Fibroblast of mammary gland (primary cell): ENCODE measurements at places on chromosomes 6 and 20.

- no peak for DNase-seq
These were observed 166.5 kb upstream of the JARID2 start for GRCh38 chr6:15079288-15079817.

DNA sequence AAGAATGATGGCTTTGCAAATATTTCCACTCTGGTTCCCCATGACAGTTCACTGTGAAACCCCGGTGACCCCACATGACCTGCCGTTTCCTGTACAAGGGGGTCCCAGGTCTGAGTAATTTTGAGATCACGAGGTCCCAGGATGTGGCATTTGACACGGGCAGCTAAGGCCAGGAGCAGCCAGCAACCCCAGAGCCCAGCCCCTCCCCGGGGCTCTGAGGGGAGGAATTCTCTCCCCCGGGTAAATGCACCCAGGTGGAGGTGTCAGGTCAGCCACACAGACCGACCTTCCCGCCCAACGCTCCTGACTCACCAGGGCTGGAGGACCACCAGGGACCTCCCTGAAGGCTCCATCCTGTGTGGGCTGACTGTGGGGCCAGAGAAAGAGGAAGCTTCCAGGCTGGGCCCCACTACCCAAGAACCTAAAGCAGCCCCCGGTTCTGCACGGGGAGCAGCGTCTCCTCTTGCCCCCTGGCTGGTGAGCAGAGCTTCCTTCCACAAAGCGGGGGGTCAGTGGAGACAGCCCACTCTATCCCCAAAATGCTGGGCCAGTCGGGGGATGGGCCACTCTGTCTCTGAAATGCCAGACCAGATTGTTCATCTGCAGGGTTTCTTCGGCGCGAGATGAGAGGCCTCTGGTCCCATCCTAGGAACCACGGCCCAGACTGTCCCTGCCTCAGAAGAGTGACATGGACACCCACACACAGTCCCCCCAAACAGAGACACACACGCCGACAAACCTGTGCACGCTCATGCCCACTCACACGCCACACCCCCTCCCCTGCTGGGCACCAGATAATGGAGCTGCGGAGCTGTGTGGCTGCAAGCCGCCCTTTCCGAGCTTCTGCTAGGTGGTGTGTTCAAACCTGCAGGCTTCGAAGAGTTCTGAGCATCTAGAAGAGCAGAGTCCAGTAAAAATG, 23.4 kb upstream of the SLCO4A1 start:
- DNase-seq = no peak

DNA sequence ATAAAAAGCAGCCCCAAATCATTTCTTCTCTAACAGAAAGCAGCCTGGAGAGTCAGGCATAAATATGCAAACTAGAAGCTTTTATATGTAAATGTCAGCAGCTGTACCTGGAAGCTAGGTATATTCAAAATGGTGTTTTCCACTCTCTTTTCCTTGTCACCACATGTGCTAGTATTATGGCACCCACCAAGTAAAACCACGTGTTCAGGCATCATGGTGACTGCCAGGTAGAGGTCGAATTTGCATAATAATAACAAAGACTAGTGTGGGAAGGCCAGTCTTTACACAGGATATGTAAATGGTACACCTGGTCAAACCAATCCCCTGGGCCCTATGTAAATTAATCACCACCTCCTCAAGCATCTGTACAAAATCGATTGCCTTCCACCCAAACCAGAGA, 124.0 kb downstream of the MMUT start:
- no peak for DNase-seq

- DNase-seq = peak; percentile 84
These were observed 649.2 kb downstream of the MMUT start for GRCh38 chr6:48813836-48814235.
